ENCODE measurements at places on chromosomes 4 and X.

- DNase-seq, result no peak
Measured at GRCh38 chr4:40548256-40548655, 81.4 kb downstream of the RBM47 start.

- no peak for DNase-seq
Measured at GRCh38 chrX:130267956-130268448, 697 bp downstream of the ZNF280C start.

DNA sequence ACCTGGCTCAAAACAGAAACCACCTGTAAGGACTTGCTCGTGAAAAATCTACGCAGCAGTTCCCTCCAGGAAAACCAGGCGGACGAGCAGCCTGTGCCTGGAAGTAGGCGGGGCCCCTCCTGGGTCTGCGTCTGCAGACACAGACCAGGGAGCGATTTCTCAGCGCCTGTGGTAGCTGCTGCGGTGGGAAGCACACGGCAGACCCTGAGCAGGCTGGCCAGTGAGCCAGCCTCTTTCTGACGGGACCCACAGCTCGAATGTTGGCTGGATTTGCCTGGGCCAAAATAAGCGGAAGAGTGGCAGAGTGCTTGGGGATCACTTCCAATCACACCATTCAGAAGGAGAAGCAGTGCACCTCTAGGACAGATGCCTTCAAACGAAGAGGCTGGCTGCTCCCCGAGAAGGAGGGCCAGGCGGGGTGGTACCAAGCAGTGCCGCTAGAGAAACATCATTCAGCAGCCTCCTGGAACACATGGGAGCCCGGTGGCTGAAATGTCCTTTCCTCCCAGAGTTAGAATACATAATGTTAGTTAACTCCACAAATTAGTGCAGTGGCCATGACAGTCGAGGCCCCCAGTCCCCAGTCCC lies 85.9 kb downstream of the GATB start:
- peak; percentile 72 for DNase-seq

DNA sequence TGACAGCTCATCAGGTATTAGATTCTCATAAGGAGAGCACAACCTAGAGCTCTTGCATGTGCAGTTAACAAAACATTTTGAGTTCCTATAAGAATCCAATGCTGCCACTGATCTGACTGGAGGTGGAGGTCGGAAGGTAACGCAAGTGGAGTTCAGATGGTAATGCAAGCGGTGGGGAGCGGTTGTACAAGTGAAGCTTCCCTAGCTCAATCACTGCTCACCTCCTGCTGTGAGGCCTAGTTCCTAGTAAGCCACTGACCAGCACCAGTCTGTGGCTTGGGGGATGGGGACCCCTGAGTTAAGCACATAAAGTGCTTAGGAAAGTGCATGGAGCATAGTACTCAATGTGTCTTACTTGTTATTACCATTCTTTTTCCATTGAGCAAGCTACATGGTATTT lies 983.2 kb upstream of the IGFBP7 start:
- DNase-seq, result no peak

- no peak for DNase-seq
Measured at GRCh38 chr4:177266506-177266905, 43.2 kb upstream of the NEIL3 start.

Measured in foreskin keratinocyte (primary cell).